ENCODE measurements at places on chromosomes 2 and 18.

DNA sequence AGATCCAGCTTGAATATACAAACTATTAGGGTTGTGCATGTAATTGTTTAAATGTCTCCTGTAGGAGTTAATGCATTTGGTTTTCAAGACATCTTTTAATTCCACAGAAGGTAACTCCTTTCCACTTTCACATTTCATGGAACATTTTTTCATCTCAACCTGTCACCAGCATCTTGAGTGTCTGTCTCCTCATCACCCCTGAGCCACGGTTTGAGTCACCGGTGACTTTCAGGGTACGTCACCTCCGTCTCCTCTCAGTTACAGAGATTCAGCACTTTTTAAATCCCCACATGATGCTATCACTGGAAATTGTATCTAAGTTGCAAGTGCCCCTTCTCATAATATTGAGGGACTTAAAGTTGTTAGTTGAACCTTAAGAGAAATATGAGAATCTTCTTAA is 25.3 kb downstream of the GPR55 start:
- peaks cover 14% of the 10 kb centered on the region for H3K4me1 ChIP-seq
- H3K36me3 ChIP-seq, result no peaks in the 10 kb centered on the region
- H3K27me3 ChIP-seq, result no peaks in the 10 kb centered on the region
- H3K27ac ChIP-seq, result no peak overlapping the region

DNA sequence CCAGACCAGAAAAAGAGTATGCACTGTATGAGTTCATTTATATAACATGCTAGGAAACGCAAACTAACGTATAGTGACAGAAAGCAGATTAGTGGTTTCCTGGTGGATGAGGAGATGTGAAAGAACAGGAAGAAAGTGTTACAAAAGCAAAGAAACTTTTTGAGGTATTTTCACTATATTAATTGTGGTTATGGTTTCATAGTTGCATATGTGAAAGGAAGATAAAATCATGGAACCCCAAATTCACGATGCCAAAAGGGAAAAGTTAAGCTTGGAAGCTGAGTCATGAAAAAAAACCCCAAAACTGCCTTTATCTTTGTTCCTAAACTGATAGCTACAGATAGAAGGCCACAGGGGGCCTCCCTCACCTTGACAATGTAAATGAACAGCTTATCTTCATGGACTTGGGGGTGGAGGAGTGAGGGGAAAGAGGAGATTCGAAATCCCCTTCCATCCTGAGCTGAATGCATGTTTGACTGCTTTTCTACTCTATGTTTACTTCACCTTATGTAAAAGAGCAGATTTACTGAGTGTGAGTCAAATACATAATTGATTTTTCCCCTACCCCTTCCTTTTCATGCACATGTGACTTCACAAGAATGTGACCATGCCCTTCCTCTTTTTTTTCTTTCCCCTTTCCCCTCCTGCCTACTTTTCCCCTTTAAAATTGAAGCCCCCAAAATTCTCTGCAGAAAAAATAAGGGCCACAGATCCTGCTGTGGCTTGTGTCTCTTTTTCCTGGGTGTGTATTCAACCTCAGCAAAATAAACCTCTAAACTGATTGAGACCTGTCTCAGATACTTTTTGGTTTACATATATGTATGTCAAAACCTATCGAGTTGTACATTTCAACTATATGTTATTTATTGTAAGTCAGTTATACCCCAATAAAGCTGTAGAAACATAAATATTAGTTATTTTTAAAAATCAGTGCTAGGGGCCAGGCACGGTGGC is 100.1 kb upstream of the TLK1 start:
- DNase-seq, result peak; percentile 51
- no peaks in the 10 kb centered on the region for H3K27me3 ChIP-seq
- H3K4me1 ChIP-seq, result peaks cover 43% of the 10 kb centered on the region
- H3K4me3 ChIP-seq, result peak overlapping the region; percentile 12

GRCh38 chr2:28436525-28437051 is 43.9 kb downstream of the FOSL2 start:
- peaks cover 8% of the 10 kb centered on the region for H3K4me1 ChIP-seq
- H3K4me3 ChIP-seq, result no peak overlapping the region
- no peaks in the 10 kb centered on the region for H3K36me3 ChIP-seq
- DNase-seq, result no peak
- H3K27me3 ChIP-seq, result no peaks in the 10 kb centered on the region

DNA sequence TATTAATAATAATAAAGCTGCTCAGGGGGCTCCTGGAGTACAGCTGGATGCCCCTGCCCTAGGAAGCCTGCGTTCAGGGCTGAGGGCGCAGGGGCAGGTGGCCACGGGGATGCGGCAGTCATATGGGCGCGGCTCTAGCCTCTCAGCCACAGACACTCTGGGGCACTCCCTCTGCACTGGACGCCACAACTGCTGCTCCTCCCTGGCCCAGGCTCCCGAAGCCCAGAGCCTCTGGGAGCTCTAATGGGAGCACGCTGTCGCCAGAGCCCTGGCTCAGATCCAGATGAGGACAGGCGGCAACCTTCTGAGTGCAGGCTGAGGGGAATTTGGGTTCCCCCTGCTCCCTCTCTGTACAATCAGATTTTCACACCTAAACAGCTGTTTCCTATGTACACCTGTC is 93.6 kb downstream of the MTCL1 start:
- peaks cover 7% of the 10 kb centered on the region for H3K36me3 ChIP-seq
- no peaks in the 10 kb centered on the region for H3K27me3 ChIP-seq
- no peak overlapping the region for H3K27ac ChIP-seq
- DNase-seq, result no peak
- H3K4me3 ChIP-seq, result no peak overlapping the region
- H3K4me1 ChIP-seq, result peaks cover 8% of the 10 kb centered on the region

GRCh38 chr18:79598633-79599175 is 80.9 kb upstream of the CTDP1 start:
- H3K27ac ChIP-seq, result no peak overlapping the region
- peaks cover 17% of the 10 kb centered on the region for H3K27me3 ChIP-seq
- no peak overlapping the region for H3K4me3 ChIP-seq
- H3K4me1 ChIP-seq, result no peaks in the 10 kb centered on the region
- DNase-seq, result no peak
- no peaks in the 10 kb centered on the region for H3K36me3 ChIP-seq
